AG04449 (cell line): ENCODE measurements at places on chromosomes 11 and 22.

DNA sequence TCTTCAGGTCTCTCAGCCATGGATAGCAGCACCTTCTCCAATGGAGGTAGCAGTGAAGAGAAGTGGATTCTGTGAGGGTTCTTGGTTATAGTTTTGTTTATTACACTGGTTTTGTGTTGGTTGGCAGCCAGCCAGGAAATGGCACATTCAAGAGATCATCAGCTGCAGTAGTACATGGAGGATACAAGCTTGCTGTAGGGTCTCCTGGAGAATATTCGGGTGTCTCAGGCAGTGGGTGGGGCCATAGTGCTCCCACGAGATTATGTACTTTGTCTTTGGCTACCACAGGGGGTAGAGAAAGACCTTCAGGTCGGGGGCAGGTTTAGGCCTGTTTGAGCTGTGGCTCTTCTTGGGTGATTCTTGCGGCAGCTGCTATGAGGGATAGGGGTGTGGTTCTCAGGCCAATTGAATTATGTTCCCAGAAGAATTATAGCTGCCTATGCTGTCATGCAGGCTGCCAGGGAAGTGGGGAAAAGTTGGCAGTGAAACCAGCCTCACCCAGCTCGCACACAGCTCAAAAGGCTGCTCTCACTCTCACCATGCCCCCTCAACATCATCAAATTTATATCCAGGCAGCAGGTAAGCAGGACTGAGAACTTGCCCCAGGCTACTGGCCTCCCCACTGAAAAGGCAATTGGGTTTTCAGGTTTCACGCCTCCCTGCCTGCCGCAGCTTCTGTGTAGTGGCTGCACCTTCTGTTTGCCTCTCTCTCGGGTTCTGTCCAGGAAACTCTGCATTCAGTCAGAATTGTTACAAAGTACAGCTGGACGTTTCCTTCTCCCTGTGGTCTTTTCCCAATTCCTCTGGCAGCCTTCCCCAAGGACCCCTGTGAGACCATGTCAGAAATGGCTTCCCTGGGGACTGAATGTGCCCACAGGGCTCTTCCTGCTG lies 435.5 kb downstream of the LUZP2 start:
- no peak for DNase-seq

GRCh38 chr22:23437779-23438178 lies 142.3 kb downstream of the IGLL1 start:
- DNase-seq, result no peak

GRCh38 chr11:43574949-43575912 lies 105.3 kb upstream of the HSD17B12 start:
- peak; percentile 9 for DNase-seq

DNA sequence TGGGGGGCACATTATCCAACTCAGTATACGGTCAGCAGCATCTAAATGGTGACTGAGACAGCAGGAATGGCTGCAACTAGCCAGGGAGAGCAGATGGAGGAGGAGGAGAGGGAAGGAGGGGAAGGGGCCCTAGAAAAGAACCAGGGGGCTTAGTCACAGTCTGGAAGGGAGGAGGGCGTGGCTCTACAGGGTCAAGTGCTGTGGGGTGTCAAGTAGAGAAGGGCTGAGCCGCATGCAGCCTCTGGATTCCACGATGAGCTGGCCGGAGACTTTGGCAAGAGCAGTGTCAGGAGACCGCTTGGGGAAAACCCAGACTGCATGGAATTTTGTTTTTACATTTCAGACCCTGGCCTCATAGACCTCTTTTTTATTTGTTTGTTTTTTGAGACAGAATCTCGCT lies 25.8 kb upstream of the PPFIA1 start:
- peak; percentile 60 for DNase-seq

GRCh38 chr11:105644839-105645573 lies 35.1 kb downstream of the GRIA4 start:
- no peak for DNase-seq

- DNase-seq, result no peak
These were observed 52.1 kb upstream of the TBCEL start for GRCh38 chr11:120971825-120972224.

DNA sequence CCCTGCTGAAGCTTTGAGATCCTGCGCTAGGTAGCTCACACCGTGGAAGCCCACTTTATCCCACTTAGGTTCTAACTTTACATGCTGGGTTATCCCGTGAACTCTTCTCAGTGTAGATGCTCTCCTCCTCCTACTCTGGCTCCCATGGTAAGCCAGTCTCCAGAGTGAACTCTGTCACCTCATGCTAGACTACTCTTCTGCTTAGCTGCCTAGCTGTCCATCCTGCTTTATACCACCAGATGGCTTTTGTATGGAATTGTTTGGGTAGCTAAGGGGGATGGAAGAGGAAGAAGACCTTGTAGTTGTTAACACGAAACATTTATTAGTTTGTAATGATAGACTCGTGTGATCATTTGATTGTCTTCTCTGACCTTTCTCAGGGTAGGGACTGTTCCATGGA lies 46.8 kb downstream of the EMSY start:
- DNase-seq, result no peak

DNA sequence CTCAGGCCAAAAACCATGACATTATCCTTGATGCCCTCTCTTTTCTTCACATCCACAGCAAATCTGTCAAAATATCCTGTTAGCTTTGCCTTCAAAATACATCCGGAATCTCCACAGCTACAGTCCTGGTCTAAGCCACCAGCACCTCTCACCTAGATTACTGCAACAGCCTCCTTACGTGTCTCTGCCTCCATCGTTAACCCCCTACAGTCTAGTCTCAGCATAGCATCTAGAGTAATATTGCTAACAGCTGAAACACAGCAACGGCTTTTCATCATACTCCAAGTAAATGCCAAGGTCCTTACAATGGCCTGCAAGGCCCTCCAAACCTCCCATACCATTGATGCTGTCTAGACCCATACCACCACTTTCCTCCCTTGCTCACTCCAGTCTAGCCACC lies 4.4 kb downstream of the TSG101 start:
- DNase-seq, result no peak

DNA sequence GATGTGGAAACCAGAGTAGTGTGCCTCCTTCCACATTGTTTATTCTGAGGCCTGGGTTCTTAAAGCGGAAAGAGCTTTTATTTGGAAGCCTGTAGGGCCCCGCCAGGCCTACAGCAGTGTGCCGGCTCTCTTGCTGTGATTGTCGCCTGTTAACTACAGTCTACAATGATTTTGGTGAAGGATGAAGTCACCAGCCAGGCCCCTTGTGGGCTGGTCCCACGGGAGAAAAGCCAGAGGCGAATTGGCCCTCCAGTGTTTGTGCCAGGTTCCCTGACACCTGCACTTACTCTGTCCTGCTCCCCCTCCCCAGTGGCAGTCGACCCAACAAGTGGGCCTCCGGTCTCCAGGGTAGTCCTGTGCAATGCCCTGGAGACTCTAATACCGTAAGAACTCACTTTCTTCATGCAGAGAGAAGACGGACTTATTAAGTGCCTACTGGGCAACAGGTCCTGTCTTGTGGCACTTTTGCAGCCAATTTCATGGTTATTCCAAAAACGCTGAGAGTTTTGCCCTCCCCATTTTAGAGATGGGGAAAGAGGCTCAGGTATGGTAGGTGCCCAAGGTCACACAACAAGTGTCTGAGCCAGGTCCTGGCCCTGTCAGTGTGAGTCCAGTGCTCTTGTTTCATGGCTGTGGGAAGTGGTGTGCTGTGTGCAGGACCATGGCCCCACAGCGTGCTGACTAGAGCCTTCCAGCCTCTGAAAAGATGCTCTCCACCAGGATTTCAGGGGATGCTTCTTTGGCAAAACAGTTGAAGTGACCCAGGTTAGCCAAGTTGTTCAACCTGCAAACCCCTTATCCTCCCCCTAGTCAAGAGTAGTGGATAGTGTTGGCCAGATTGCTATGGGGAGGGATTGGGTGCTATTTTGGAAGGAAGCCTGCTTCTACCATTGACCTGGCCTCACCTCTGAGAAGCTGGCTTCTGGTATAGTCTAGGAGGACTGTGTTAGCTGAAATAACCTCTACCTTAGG lies 1.4 kb downstream of the MICAL2 start:
- no peak for DNase-seq

- no peak for DNase-seq
These were observed 57.4 kb downstream of the CLMP start for GRCh38 chr11:123137431-123138224.

DNA sequence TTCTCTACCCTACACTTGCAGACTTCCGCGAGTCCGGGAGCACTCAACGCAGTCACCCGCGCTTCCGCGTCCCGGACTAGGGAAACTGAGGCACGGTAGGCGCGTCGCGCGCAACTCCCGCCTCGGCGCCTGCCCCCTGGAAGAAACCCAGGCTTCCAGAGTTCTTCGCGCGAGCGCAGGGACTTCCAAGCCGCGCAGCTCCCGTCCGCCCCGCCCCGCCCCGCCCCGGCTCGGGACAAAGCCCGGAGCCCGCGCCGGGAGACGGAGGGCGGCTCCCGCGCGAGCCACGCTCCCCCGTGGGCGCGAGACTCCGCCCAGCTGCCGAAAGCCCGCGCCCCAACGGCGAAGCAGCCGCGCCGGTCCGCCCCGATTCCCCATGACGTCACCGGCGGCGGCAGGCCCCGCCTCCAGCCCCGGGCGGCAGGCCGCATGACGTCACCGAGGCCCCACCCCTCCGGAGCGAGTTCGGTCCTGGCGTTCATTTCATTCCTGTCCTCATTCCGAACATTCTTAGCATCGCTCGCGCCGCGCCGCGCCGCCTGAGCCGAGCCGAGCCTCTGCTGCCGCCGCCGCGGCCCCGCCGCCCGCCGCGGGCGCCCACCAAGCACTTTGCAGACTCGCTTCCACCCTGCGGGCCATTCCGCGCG lies at the start of gene TEAD1:
TSS of gene TEAD1 (plus strand) at position 498 of the 647 bp plus-strand sequence.
- DNase-seq, result peak; percentile 73

- no peak for DNase-seq
These were observed 13.6 kb downstream of the BCR start for GRCh38 chr22:23193882-23194281.

GRCh38 chr11:46378811-46379481 lies 2.5 kb upstream of the MDK start:
- no peak for DNase-seq

GRCh38 chr11:61647529-61647928 lies 32.7 kb upstream of the DAGLA start:
- no peak for DNase-seq

- DNase-seq, result no peak
These were observed 19.1 kb upstream of the OOSP1 start for GRCh38 chr11:59918987-59919589.

DNA sequence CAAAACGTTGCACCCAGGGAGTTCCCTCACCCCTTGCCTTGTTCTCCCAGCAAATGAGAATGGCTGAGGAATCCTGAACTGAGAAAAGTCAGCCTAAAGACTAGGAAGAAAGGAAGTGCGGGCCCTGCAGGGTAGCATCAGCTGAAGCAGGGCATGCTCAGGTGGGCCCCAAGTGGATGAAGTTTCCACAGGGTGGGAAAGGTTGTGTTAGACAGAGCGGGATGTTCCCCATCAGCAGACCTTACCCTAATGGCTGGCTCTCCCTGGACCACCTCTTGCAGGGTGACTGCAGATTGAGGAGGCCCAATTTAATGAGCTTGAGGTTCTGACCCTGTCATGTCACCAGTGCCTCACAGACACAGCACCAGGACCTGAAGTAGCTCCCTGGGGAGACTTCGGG lies 81.5 kb upstream of the MYOD1 start:
- no peak for DNase-seq

DNA sequence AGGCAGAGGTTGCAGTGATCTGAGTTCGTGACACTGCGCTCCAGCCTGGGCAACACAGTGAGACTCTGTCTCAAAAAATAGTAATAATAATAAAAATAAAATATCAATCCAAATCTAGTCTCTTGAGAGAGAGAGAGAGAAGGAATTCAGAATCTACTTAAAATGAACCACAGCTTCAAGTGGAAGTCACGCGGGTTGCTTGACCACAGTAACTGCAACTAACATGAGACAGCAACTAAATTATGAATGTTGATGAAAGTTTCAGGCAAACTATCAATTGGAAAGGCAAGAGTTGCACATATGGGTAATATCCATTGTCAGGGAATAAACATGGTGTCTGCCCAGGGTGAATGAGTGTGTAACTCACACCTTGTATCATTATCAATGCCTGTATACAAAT lies 12.5 kb downstream of the POU2AF2 start:
- no peak for DNase-seq

DNA sequence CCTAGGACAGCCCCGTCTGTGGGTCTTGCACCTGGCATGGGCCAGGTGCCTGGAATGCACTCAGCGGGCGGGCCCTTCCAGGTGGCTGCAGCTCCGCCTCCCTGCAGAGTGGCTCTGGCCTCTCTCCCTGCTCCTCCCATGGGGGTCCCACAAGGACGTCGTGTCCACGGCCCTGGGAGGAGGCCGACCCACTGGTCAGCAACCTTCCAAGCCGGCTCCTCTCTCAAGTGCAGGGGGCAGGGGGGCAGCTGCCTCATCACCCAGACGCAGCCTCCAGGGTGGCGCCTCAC lies 41.9 kb downstream of the CERK start:
- DNase-seq, result no peak

GRCh38 chr11:10087186-10087922 lies 206.7 kb downstream of the SBF2 start:
- no peak for DNase-seq

DNA sequence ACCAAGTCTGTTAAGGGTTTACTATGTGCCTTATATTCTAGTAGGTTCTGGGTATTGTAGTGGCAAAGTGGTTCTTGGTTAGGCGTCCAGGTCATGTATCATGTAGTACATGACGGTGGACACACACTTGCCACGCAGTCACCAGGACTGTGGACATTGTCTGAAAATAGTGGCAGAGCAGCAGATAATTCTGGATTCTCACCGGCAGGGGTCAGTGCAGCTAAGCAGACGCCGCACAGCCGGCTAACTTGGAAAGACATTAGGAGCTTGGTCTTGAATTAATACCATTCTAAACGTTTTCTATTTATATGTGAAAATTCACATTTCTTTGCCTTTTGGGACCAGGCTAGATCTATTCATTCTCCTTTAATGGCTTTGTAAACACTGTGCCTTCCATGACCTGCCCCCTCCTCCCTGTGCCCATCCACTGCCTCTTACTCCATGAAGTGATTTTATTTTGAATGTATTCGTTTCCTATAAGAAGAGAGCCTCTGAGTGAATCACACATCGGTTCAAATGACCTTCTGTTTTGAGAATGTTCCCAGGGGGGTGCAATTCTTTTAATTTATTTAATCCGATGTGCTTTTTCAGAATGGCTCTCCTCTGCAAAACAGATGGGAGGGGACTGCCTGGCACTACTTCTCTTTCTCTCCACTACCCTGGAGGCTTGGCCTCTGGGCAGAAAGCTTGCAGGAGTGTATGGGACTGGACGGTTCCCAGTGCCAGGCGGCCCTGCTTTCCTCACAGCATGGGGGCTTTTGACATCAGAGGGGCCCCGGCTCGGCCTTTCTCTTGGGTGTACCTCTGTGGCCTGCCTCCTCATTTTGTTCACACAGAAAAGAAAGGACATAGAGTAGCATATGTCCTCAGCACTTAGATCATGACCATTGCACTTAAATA lies 378.0 kb downstream of the NTM start:
- no peak for DNase-seq
